ENCODE measurements at places on chromosomes 11 and 22. TPM values are rescaled to one million over a fixed set of nuclear protein-coding genes. Genes with fewer than 3 reads are reported as not detected.
A peak's percentile ranks its signal among the peaks of the same experiment; 100 is the strongest.

DDTL gene
- 1.6 TPM for total RNA-seq

CEP126 gene
- total RNA-seq = 0.35 TPM

GRCh38 chr22:36467042-36467810 is 14.2 kb downstream of the TXN2 start:
- no peak for DNase-seq

GRCh38 chr11:10637731-10638151 is 55.8 kb downstream of the IRAG1 start:
- DNase-seq = no peak

DNA sequence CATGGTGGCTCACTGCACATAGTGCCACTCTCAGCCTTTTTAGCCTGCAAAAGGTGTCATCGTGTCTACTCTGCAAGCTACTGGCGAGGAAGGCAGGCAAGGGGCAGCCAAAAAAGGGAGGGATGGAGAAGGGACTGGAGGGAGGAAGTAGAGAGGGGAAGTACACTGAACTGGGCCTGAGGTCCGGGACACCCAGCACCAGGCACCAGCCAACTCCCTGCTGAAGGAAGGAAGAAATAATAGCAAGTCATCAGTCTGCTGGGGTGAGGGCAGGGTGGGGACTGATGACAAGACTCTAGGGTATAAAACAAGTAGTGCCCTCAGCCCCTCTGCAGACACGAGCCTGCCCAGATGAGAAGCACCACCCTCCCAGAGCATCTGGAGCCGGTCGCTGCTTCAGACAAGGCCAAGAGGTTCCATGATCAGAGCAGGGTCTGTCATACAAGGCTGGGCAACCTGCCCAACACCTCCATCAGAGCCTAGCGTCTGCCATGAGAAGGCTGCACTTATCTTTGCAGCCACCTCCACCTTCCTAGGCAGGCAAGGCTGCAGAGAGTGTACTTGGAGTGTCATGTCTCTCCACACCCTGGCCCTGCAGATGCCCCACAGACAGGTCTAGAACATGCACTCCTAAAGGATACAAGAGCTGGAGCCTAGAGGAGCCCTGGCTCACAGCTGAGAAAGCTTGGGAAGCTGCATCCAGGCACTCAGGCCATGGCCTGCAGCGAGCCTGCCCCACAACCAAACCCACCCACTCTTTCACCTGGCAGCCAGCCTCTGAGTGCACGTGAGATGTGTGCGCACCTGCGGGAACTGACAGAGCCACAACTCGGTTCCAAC is 9.0 kb upstream of the COMT start:
- no peak for DNase-seq

DNA sequence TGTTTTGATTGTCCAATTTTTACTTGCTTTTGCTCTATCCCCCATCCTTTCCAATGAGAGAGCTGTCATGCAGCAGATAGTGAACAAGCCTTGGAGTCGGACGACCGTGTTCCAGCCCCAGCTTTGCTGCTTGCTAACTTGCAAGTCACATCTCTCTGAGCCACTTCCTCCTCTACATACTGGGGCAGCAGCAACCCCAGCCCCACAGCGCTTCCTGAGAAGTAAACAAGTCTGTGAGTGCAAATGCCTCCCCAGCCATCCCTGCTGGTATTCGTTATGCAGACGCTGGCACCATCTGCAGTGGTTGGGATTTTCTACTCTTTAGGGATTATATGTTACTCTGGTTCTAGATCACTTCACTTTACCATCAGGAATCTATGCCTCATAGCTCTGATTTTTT is 35.0 kb downstream of the TPBGL start:
- no peak for DNase-seq

RSF1 gene
- 12.1 TPM for total RNA-seq

HDHD5 gene
- total RNA-seq = 89.6 TPM

- peak; percentile 81 for DNase-seq
Measured at GRCh38 chr11:93921695-93922468, 71.5 kb upstream of the VSTM5 start.

DNA sequence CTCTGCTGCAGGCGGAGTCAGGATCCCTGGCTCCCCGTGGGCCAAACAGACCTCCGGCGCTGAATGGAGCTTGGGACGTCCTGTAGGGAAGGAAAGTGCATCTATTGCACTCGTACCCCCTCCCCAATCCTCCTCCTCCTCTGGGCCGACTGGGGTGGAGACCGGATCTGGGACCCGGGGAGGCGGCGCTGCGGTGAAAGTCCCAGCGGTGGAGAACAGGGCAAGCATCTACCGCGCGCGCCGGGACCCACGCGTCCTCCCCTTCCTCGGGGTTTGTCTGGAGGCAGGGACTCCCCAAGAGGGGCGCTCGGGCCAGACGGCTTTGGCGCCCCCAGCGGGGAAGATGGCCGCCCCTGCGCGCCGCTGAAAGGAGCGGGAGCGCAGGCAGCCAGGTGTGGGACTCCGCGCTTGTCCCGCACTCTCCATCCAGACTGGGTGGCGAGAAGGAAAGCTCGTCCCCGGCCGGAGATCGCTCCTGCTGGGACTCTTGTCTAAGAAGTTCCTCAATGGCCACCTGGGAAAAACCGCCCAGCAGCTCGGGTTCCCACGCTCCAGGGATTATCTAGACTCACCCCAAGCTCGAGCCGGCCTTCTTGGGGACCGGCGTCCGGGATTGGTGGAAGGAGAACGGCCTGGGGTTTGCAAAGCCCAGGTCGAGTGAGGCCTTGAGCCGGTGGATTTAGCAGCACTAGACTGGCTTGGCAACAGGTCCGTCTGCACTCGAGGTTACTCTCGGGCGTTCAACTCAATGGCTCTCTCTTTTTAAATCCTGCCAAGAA is 718 bp downstream of the FADS2 start:
- no peak for DNase-seq
